ENCODE measurements at places on chromosomes 3 and 15.

DNA sequence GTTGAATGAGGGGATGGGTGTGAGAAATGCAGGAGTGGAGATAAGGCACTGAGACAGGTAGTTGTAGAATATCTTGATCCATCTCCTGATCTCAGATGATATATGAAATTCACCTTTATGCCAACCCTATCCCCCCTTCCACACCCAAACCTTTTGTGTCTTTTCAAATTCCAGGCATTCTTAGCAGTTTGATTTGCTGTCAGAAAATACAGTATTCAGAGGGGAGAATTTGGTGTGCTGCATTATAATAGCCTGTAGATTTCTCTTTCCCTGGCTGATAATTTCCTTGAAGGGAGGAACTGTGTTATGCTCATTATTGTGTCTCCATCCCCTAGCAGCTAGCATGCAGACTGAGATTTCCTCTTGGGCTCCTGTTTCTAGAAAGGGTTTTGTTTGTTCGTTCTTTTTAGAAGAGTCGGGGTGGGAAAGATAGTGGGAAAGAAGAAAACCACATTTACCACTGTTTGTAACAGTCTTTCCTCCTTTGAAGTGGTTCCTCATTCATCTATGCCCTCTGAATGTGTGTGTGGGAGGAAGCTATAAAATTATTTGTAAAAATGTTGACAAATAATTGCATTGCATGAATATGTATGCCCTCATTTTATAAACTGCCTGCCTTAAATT lies 373.4 kb downstream of the DIPK2A start:
- no peak for DNase-seq

DNA sequence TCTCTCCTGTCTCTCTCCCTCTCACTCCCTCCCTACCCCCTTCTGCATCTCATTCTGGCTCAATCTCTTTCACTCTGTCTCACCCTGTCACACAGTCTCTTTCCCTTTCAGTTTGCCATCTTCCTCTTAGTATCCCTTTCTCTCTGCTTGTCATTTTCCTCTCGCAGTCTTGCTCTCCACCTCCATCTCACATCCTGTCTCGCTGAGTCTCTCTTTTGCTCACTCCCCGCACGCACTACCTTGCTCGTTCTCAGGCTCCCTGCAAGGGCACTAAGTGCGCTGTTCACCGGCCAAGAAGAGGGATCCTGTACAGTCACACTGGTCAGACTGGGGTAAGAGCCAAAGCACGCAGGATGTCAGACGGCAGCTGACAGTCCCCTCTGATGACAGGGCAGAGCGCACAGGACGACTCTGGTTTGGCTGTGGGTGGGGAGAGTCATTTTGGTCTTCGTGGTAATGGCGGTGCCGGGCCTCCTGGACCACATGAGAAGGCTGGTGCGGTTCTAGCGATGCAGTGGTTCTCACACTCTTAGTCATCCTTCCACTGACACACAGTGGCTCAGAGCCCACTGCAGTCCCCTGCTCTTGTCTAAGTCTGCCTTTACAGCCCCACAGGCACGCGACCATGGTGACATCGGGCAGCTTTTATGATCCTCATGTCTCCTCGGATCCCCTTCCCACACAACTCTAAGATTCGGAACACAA lies 356.8 kb downstream of the FOXP1 start:
- DNase-seq: peak; percentile 84

GRCh38 chr15:85354461-85354860 lies 25.9 kb upstream of the AKAP13 start:
- no peak for DNase-seq

DNA sequence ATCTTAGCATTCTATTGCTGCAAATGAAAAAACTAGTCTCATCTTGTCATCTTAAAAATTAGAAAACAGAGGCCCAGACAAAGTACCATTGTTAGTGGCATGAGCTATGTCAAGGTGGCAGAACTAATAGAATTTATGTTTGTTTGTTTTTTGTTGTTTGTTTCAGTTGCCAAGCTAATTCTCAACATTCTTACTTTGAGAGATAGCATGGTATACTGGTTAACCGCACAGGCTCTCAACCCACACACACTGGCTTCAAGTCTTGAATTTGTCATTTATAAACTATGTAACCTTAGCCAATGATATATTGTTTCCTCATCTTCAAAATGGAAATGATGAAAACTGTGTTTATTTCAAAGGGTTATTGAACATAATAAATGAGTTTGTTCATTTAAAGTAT lies 367.6 kb upstream of the PLSCR5 start:
- no peak for DNase-seq

GRCh38 chr3:163890661-163891060 lies 1187.6 kb downstream of the SI start:
- no peak for DNase-seq

GRCh38 chr3:100548053-100548452 lies 55.6 kb downstream of the TMEM45A start:
- no peak for DNase-seq

GRCh38 chr3:24525022-24525421 lies 30.4 kb upstream of the THRB start:
- DNase-seq: no peak

GRCh38 chr3:115862099-115862498 lies 238.8 kb downstream of the GAP43 start:
- no peak for DNase-seq

GRCh38 chr3:68059628-68060152 lies 405.3 kb upstream of the SUCLG2 start:
- DNase-seq: no peak

- no peak for DNase-seq
Measured at GRCh38 chr3:141434255-141434654, 52.6 kb upstream of the RASA2 start.

GRCh38 chr15:55685286-55685685 lies 57.7 kb downstream of the PRTG start:
- no peak for DNase-seq

DNA sequence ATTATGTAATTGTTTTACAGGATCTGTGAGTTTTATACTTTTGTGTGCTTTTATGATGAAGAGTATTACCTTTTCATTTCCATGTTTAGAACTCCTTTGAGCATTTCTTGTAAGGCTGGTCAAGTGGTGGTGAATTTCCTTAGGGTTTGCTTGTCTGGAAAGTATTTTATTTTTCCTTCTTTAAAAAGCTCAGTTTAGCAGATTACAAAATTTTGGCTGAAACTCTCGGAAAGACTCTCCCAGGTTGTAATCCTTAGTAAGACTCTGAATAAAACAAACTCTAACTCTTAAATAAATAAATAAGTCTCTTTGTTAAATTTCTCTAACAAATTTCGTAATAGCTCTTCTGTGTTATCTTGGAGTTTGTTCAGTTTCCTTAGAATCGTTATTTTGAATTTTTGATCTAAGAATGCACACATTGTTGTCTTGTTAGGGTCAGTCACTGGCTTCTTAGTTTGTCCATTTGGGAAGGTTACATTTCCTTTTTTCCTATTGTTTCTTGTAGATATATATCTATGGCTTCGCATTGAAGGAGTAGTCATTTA lies 14.7 kb upstream of the ACOX2 start:
- no peak for DNase-seq

DNA sequence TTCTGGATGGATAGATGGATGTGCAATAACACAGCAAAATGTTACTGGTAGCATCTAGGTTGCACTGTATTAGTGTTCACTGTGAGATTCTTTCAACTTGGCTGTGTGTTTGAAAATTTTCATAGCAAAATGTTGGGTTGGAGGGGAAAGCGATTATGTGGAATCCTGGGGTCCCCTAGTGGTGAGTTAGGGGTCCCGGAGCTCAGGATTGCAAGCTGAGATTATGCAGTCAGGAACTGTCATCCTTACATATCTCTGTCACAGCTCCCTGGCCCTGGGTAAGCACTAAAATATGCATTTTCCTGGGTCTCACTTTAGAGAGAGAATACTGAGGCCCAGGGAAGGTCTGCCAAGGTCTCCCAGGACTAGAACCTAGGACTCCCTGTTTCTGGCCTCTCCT lies 77.2 kb downstream of the CEMIP start:
- DNase-seq: no peak

DNA sequence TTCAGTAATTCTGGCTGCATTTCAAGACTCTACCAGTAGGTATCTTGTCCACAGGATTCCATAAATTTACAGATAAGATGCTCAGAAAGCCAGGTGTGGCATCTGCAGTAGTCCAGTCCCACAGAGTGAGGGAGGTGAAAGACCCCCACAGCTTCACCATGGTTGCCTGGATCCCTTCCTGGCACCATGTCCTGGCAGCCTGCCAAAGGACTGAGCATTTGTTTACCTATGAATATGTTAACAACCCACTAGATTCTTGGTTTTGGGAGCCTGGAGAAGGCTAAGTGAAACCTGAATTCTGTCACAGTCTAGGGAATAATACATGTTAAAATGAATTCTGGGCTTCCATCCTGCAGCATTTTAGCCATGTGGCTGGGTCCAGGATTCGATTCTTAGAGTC lies 14.9 kb downstream of the CHST2 start:
- no peak for DNase-seq

DNA sequence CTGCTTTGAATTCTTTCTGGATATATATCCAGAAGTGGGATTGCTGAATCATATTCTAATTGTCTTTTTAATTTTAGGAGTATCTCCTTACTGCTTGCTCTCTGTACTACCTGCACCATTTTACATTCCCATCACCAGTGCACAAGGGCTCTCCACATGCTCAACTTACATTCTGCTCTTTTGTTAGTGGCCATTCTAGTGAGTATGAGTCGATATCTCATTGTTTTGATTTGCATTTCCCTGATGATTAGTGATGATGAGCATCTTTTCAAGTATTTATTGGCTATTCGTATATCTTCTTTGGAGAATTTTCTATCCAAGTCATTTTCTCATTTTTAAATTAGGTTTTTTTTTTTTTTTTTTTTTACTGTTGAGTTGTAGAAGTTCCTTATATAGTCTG lies 29.5 kb downstream of the PFN2 start:
- no peak for DNase-seq

DNA sequence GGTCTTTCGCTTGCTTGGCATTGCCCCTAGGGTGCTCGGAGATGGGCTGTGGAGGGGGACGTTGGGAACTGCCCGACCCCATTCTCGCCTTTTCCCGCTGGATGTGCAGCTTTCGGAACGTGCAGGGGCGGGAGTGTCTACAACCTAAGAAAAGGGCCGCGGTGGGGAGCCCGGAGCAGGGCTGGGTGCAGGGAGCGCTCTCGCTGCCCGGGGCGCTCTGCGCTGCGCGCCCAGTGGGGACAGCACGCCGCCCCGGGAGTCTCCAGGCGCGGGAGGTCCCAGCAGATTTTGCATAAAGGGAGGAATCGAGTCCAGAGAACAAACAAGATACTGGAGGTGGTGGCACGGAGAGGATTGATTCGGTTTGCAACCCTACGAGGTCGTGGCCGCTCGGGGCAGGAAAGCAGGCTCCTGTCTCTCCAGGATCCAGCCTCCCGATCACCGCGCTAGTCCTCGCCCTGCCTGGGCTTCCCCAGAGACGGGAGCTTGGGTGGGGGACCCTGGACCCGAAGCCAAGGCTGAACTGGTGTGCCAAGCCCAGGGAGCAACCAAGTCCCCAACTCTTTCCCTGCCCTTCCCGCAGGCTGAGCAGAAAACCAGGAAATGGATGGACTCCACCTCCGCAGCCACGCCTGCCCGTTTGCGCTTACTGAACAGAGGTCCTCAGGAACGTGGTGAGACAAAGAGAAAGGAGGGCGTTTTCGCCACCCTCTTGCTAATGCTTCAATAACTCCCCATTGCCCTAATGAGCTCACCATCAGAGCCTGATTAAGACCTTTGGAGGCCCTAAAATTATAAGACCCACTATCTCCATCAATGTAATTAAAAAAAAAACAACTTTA lies 59.7 kb downstream of the NOX5 start:
- no peak for DNase-seq

DNA sequence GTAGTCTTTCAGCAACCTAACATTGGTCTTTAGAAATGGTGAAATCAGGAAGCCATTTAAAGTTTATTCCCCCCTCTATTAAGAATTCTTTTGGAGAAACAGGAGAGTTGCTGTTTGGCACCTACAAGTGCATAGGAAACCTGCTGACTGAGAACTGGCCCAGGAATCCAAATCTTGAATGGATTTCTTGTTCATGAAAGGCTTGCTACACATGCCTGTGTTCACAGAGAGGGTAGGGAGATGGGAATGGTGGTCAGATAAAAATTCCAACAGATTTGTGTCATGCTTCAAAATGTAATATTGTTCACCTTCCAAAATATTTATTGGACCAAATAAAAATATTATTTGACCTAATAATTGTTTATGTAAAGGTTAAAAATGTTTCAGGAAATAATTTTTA lies 24.2 kb upstream of the ZPLD1 start:
- DNase-seq: no peak

GRCh38 chr15:93826790-93827189 lies 404.6 kb upstream of the MCTP2 start:
- no peak for DNase-seq

GRCh38 chr3:148975248-148975647 lies 16.1 kb upstream of the GYG1 start:
- DNase-seq: no peak

DNA sequence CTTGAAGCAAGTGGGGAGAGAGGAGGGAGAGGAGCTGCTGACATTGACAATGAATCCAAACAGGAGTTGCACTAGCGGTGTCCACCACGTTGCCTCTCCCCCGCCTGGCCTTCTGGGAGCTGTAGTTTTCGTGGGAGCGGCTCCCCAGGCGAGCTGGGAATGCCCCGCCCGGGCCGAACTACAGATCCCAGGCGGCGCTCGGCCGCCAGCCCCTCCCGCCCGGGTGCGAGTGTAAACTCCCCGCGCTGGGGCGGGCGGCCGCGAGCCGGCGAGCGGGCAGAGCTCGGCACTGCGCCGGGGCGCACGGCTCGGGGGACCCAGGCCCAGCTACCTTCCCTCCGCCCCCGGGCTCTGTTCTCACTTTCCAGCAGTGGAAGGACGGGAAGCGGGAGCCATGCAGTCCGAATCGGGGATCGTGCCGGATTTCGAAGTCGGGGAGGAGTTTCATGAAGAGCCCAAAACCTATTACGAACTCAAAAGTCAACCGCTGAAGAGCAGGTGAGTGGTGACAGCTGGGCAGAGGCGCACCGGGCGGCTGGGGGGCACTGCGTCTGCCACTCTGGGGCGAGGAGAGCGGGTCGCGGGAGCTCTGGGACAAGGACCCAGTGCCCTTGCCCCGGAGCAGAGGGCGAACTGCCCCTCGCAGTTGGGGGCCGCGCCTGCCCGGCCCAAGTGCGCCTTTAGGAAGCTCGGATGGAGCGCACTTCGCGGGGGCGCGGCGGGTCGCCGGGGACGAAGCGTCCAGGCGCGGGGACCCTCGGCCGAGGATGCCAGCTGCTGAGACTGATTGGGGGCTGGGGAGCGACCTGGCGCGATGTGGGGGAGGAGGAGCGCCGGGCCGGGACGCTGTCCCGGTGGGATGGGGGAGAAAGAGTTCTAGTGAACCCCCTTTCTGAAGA lies at the start of gene MITF:
MITF (plus strand) TSS at position 261 of the 899 bp plus-strand sequence; CDS start at position 395, 134 bp downstream.
- DNase-seq: peak; percentile 16

GRCh38 chr3:36944641-36945270 lies at the start of gene TRANK1:
Gene TRANK1, minus strand, starts transcription at chr3:36945054. Its CDS starts 245 bp downstream, at chr3:36944809.
- DNase-seq: peak; percentile 64

DNA sequence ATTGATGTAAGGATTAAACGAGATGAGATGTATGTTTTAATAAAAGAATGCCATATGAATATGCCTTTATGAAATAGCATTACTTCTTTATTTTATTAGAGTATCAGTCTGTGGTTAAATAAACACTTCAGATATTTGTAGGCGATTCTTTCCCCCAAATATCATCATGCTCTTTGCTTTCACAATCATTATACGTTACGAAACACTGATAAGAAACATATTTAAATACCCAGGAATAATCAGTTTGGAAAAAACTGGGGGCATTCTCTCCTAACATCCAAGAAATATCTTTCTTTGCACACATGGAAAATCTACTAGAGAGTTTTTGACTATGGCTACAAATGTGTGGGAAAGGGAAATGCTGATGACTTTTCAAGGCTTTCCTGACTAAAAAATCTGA lies 4.4 kb upstream of the PLAAT1 start:
- no peak for DNase-seq

- no peak for DNase-seq
Measured at GRCh38 chr3:45546126-45546620, 48.4 kb upstream of the LIMD1 start.
